H9 (cell line): ENCODE measurements at places on chromosomes 16 and 17.
A peak's percentile ranks its signal among the peaks of the same experiment; 100 is the strongest.

DNA sequence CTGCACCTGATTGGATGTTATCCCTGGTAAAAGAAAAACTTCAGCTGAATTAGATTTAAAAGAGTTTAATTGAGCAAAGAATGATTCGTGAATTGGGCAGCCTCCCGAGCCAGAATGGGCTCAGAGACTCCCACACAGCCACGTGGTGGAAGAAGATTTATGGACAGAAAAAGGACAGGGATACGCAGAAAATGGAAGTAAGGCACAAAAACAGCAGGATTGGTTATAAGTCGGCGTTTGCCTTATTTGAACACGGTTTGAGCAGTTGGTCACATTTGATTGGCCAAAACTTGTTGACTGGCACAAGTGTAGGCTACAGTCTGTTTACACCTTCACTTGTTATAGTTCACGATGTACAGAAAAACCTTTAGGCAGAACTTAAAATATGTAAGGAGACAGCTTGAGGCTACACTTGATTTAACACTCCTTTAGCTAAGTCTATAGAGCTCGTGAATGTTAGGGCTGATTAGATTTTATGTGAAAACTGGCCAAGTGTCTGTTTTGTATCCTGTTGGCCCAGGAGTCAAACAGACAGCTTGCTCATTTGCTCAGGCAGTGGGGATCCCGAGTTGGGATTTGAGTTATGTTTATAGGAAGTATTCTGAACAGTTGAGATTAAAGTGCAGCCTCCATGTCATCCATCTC, 119.5 kb upstream of the SHISA6 start:
- no peaks in the 10 kb centered on the region for H3K36me3 ChIP-seq
- H3K4me1 ChIP-seq, result no peaks in the 10 kb centered on the region; the same call in 1 of the 2 replicates
- H3K27ac ChIP-seq, result no peak overlapping the region
- DNase-seq, result no peak

GRCh38 chr17:27995554-27995953, 46.9 kb upstream of the NLK start:
- H3K27ac ChIP-seq, result no peak overlapping the region
- H3K4me3 ChIP-seq, result no peak overlapping the region
- no peaks in the 10 kb centered on the region for H3K27me3 ChIP-seq
- H3K36me3 ChIP-seq, result no peaks in the 10 kb centered on the region
- no peak for DNase-seq

DNA sequence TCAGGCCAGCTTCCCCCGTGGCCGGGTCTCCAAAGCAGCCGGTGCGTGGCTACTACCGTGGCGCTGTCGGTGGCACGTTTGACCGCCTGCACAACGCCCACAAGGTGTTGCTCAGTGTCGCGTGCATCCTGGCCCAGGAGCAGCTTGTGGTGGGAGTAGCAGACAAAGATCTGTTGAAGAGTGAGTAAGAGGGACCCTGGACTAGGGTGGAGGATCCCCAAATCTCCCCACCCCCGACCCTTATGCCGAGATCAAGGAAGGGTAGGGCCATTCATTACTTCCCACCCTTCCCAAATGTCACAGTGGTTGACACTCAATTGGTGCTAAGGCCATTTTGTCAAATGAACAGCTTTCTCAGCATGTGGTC, 1.2 kb downstream of the COASY start:
- peaks cover 33% of the 10 kb centered on the region for H3K36me3 ChIP-seq
- no peaks in the 10 kb centered on the region for H3K27me3 ChIP-seq
- no peak for DNase-seq
- H3K4me1 ChIP-seq, result peaks cover 2% of the 10 kb centered on the region; the same call in 1 of the 2 replicates
- no peak overlapping the region for H3K27ac ChIP-seq

GRCh38 chr17:60902399-60902798, 224.7 kb downstream of the BCAS3 start:
- peaks cover 3% of the 10 kb centered on the region for H3K36me3 ChIP-seq
- H3K27me3 ChIP-seq, result no peaks in the 10 kb centered on the region
- no peak overlapping the region for H3K27ac ChIP-seq
- H3K4me3 ChIP-seq, result no peak overlapping the region

DNA sequence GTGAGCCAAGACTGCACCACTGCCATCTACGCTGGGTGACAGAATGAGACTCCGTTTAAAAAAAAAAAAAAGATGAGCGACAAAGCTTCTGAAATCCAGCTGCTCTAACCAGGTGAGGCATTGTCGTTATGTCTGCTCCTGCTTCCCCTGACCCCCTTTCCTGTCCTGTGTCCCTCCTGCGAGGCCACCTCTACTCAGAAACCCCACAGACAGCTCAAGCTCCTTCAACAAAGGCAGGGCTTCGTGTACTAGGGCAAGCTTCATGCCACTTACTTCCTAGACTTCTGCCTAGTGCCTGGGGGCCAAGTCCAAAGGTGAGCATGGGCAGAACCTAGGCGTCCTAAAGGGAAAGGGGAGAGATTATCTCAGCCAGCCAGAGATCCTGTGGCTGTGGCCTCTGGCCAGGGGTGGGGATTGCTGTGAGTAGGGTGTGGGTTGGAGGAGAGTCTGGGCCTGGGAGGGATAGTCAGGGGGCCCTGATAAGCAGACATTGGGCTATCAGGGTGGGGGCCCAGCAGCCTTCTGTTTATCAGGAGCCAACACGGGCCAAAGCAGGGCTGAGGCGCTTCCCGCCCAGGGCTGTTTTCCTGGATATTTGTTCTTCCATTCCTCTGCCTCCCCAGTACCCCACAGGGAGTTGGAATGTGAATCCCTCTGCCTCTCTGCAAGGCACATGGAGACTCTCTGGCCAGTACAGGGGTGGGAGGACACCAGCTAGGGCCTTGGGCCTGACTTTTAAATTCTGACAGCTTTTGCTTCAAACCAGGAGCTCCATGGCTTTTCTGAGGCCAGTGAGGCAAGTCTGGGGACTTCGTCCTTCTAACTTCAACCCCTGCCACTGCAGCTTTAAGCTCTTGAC, 10.4 kb downstream of the ERAL1 start:
- no peaks in the 10 kb centered on the region; the same call in 1 of the 2 replicates for H3K4me1 ChIP-seq
- DNase-seq, result no peak
- no peak overlapping the region for H3K27ac ChIP-seq
- no peaks in the 10 kb centered on the region for H3K27me3 ChIP-seq
- H3K4me3 ChIP-seq, result no peak overlapping the region
- H3K36me3 ChIP-seq, result peaks cover 11% of the 10 kb centered on the region

- H3K27me3 ChIP-seq, result no peaks in the 10 kb centered on the region
- DNase-seq, result no peak
- H3K36me3 ChIP-seq, result peaks cover 29% of the 10 kb centered on the region
- H3K4me1 ChIP-seq, result no peaks in the 10 kb centered on the region
- peak overlapping the region; percentile 95 for H3K4me3 ChIP-seq
- no peak overlapping the region for H3K27ac ChIP-seq
Observed at GRCh38 chr17:68248891-68249290, 1.0 kb downstream of the AMZ2 start.

DNA sequence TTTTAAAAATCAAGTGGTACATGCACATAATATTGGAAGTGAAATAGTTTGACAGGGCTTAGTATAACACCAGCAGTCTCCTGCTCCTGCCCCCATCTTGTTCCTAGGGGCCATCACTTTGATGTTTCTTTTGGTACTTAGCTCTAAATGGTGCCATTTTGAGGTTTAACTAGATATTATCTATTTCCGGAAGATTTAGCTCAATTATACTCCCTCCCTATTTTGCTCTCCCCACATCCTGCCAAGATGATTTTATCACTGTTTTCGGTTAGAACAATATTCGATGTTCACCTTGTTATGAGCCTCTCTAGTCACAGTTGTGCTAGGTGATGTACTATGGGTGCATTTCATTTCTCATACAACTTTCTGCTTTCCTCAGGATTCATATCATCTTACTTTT, 20.0 kb upstream of the SLC35G3 start:
- H3K27me3 ChIP-seq, result no peaks in the 10 kb centered on the region
- no peaks in the 10 kb centered on the region for H3K4me1 ChIP-seq
- H3K27ac ChIP-seq, result no peak overlapping the region

DNA sequence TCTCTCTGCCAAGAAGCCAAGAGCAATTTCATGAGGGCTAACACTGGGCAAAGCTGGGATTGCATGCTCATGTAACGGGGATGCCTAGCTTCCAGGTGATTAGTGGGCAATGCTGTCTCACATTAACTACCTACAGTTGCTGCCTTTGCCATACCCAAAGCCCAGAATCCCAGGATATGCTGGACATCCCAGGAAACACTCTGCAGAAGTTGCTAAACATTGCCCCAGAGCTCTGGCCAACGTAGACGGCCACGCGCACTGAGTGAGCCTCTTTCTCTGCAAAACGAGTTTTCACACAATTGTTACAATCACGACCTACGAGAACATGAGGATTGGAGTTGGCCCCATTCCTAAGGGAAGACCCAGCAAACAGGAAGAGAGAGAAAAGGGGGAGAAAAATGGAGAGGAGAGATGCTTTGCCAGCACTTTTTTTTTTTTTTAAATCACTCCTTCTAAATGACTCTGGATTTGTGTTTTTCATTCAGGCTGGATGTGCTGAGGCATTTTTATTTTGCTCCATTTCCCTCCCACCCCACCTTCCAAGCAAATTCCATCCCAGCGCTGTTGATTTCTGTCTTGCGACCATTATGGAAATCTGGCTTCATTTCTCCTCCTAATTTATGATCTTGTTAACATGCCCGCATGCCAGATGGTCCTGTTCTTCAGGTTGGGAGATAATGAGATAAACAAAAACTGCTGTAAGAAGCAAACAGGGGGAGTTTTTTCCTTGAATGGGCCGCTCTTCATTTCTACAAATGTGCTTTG, 112.8 kb upstream of the DNAH9 start:
- no peaks in the 10 kb centered on the region for H3K4me1 ChIP-seq
- no peaks in the 10 kb centered on the region for H3K27me3 ChIP-seq
- DNase-seq, result no peak
- H3K4me3 ChIP-seq, result no peak overlapping the region

DNA sequence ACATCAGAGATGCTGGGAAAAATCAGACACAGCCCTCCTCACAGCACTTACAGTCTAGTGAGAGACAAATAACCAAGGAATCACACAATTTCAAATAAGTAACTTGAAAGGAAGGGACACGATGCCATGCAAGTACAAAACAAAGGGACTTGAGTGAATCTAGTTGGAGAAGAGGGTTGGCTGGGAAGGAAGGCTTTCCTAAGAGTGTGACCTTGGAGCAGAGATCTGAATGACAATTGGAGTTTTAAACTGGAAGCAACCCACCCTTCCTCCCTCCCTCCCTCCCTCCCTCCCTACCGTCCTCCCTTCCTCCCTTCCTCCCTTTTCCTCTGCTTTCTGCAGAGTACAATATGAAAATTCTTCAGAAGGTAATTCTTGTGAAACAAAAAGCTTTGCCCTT, 31.1 kb downstream of the ADAMTS18 start:
- no peak overlapping the region for H3K4me3 ChIP-seq
- no peaks in the 10 kb centered on the region for H3K27me3 ChIP-seq
- H3K27ac ChIP-seq, result no peak overlapping the region
- peaks cover 4% of the 10 kb centered on the region; the same call in 1 of the 2 replicates for H3K36me3 ChIP-seq

- no peaks in the 10 kb centered on the region; the same call in 1 of the 2 replicates for H3K4me1 ChIP-seq
- H3K4me3 ChIP-seq, result no peak overlapping the region
- no peak overlapping the region for H3K27ac ChIP-seq
- no peaks in the 10 kb centered on the region for H3K36me3 ChIP-seq
- DNase-seq, result no peak
Observed at GRCh38 chr16:47045459-47045858, 72.0 kb upstream of the DNAJA2 start.

DNA sequence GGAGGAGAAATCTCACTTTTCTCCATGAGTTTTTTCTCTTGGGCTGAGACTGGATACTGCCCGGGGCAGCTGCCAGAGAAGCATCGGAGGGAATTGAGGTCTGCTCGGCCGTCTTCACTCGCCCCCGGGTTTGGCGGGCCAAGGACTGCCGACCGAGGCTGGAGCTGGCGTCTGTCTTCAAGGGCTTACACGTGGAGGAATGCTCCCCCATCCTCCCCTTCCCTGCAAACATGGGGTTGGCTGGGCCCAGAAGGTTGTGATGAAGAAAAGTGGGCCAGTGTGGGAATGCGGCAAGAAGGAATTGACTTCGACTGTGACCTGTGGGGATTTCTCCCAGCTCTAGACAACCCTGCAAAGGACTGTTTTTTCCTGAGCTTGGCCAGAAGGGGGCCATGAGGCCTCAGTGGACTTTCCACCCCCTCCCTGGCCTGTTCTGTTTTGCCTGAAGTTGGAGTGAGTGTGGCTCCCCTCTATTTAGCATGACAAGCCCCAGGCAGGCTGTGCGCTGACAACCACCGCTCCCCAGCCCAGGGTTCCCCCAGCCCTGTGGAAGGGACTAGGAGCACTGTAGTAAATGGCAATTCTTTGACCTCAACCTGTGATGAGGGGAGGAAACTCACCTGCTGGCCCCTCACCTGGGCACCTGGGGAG, 19.1 kb downstream of the NGFR start:
- DNase-seq, result peak; percentile 90
- no peaks in the 10 kb centered on the region; the same call in 1 of the 2 replicates for H3K4me1 ChIP-seq
- H3K27ac ChIP-seq, result no peak overlapping the region
- H3K4me3 ChIP-seq, result peak overlapping the region; percentile 18; the same call in 1 of the 3 replicates

GRCh38 chr16:28602529-28602928, 5.7 kb upstream of the SULT1A2 start:
- no peak for DNase-seq
- no peak overlapping the region for H3K4me3 ChIP-seq
- H3K4me1 ChIP-seq, result no peaks in the 10 kb centered on the region
- no peak overlapping the region for H3K27ac ChIP-seq
- no peaks in the 10 kb centered on the region for H3K36me3 ChIP-seq
- H3K27me3 ChIP-seq, result no peaks in the 10 kb centered on the region

- H3K36me3 ChIP-seq, result peaks cover 66% of the 10 kb centered on the region
- H3K27me3 ChIP-seq, result no peaks in the 10 kb centered on the region
- no peak for DNase-seq
- no peak overlapping the region for H3K27ac ChIP-seq
- H3K4me1 ChIP-seq, result peaks cover under 1% of the 10 kb centered on the region
Observed at GRCh38 chr17:19311421-19312215, 50.9 kb downstream of the B9D1 start.

DNA sequence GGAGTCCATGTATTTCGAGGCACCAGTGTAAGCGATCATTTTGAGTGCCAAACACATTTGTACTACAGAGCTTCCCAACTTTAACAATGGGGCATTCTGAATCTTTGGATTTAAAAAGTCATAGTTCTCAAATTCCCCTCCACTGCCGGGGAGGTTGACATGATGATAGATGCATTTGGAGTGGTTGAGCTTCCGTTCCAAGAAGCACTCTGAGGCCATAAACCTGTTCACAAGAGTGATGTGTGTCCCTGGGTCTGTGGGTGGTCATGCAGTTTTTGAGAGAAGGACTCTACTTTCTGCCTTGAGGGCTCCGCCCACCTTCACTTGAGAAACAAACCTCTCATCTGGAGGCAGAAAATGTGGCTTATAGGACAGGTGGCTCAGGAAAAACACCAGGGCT, 43.7 kb downstream of the IRX5 start:
- no peak overlapping the region for H3K27ac ChIP-seq
- DNase-seq, result no peak
- no peaks in the 10 kb centered on the region; the same call in 1 of the 2 replicates for H3K27me3 ChIP-seq
- H3K4me1 ChIP-seq, result no peaks in the 10 kb centered on the region
- no peaks in the 10 kb centered on the region for H3K36me3 ChIP-seq

GRCh38 chr17:42188749-42189650, 3.7 kb upstream of the HCRT start:
- H3K36me3 ChIP-seq, result no peaks in the 10 kb centered on the region
- no peak overlapping the region for H3K27ac ChIP-seq
- no peak overlapping the region for H3K4me3 ChIP-seq
- H3K27me3 ChIP-seq, result peaks cover 2% of the 10 kb centered on the region; the same call in 1 of the 2 replicates
